ENCODE measurements at places on chromosomes 6 and 20.

DNA sequence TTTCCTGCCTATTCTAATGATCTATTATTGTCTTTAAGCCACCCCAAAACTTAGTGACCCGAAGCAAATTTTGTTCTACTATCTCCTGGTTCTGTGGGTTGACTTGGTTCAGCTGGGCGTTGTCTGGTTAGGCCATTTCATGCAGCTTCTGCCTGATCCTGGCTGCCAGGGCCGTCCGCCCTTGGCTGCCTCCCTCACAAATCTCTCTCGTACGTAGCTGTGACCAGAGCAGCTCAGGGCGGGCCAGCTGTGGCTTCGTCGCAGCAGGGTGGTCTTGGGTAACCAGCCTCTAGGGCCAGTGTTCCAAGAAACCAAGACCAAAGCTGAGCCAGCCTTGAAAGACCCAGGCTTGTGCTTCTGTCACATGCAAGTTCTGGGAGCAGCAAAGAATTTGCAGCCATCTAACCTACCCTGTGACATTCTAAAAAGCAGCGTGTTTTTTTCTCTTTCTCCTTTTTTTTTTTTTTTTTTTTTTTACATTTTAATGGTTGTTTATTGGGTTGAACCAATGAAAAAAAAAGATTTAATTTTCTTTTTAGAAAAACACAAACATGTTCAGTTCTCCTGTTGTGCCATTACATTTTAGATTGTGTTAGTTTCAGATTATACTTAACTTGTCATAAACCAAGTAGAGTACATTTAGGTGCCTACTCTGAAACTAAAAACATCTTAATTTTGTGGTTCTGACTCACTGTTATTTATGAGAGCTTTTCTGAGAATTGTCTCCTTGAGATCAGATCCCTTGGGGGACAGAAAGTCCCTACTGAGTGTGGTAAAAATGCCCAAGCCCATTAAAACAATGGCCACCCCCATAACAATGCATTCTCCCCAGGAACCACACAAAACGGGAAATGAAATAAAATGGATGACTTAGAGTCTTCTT, 83.9 kb downstream of the ZDHHC14 start:
- DNase-seq = no peak

GRCh38 chr6:104956731-104957294, at the start of gene LIN28B:
Gene LIN28B (plus strand): TSS chr6:104957107. CDS start chr6:104957251, 144 bp downstream.
- no peak for DNase-seq

DNA sequence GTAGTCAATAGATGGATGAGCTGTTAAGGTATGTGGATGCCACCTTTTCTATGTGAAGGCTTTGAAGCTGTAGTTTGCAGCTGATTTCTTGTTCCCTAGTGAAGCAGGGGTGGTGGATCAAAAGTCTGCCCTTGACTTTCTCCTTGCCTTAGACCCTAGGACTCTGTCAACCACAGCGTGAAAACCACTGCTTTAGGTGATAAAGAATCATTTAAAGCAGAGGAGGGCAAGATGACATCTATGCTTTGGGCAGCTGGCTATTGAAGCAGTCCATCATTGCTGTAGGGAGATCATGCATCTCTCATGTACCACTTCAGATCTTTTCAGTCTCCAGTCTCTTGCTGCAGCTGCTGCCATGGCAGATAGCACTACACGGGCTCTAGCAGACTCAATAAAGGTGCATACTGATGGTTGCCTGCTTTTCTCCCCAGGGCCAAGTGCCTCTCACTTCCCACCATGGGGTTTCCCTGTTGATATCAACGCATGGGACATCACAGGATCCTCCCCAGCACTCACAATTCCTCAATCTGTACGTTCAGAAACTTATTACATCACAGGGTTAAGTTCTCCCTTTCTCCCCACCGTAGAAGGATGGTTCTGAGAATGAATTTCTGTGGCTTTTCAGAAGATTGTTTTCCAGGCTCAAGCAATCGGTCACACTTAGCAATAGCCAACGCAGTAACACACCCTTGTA, 122.0 kb upstream of the STMND1 start:
- no peak for DNase-seq

DNA sequence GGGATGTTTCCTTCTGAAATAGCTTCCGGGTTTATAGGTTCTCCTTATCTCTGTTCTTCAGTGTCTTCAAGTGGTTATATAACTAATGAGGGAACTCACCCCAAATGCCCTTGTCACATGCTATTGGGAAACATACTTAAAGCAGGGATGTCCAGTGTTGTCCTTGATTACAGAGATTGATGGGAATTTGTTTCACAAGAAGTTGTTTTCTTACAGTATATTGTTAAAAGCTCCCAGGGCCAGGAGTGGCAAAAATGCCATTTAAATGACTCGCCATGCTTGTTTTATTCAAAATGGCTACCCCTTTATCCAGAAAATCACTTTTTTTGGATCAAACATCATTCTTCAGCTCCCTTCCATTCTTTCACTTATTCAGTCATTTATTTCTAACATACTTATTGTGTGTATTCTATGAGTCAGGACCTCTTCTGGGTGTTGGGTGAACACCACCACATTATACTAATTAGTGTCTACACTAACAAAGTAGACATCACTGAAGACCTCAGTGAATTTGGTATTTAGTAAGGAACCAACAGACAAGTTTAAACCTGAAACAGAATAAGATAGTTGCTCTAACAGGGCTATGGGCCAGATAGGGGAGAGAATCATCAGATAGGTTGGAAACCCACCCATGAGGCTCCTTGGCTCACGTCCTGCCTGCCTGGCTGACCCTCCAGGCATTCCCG, 791.1 kb downstream of the MAFB start:
- DNase-seq = no peak

GRCh38 chr6:51477711-51478311, 609.6 kb downstream of the PKHD1 start:
- no peak for DNase-seq

- peak; percentile 47 for DNase-seq
Observed at GRCh38 chr6:148972481-148972880, 225.7 kb downstream of the UST start.

DNA sequence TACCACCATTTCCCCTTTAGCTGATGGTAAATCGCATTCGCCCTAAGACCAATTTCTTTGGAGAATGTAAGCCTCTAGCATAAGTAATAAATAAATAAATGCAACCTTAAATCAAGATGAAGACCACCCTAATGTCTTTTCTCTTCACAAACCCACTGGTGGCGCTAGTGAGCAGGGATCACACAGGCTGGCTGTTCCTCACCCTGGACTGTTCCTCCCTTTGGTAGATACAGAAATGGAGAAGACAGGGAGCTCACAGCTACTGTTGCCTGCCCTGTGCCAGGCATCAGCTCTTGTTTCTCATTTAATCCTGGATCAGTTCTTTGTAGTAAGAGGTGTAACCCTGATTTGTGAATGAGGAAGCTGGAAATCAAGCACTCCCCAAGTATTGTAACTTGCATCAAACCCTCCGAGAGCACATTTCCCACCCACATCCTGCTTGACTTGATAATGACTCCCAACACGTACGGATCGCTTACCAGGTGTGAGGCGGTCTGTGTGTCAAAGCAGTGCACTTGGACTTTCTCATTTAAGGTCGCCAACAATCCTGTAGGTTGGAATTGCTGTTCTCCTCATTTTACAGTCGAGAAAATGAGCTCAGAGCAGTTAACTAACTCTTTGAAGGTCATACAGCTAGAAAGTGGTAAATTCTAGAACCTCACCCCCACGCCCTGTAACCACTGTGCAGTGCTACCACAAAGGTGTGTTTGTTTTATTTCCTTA, 236.1 kb downstream of the TSHZ2 start:
- DNase-seq = peak; percentile 44

GRCh38 chr6:835476-836160, 142.7 kb upstream of the EXOC2 start:
- no peak for DNase-seq

DNA sequence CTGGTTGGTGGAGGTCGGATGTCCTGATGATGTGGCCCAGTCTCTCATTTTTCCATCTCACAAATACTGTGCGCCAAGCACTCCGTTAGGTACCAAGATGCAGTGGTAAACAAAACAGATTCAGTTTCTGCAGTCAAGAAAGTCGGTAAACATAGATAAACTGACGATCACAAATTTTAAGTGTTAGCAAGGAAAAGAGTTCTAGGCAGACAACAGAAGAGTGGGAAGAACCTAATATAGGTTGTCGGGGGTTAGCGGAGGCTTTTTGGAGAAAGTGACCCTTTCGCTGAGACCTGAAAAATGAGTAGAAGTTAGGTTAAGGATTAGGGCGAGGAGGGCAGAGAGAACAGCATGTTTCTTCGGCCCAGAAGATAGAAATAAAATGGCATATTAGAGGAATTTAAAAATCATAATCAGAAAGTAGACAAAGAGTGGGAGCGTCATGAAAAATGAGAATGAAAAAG, 514 bp downstream of the ORC3 start:
- DNase-seq = no peak

DNA sequence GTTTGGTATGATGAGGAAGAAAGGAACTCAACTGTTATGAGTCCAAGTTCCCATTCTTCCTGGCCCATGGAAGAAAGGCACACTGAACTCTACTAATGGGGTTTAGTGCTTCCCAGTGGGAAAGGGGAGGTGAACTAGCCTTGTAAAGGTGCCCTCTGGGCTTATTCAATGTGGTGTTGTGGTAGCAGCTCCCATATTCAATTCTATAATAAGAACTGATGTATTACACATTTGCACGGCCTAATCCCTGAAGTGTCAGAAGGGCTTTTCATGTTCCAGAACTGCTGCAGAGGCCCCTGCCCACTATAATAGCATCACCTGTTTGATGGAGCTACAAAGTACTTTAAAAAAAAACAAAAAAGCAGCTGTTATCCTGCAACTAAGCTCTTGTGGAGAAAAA, 17.1 kb downstream of the PRKN start:
- DNase-seq = no peak

- DNase-seq = no peak
Observed at GRCh38 chr6:41791984-41792383, 4.5 kb downstream of the TOMM6 start.

DNA sequence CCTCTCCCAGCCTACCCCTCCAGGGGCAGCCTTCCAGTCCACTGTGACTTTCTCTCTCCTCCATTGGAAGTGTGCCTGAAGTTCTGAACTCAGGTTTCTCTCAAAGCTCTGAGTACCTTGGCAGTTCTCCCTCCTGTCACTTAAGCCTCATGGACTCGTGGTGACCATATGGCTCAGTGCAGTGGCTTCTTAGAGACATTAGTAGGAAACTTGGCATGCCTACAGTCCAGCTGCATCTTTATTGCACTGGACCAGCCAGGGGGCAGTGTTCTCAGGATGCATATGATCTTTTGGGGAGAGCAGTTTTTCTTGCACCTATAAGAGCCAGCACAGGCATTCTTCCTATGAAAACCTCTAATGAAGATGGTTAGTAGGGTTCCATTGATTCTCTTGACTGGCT, 47.5 kb upstream of the KCNK16 start:
- no peak for DNase-seq

GRCh38 chr6:26422329-26422728, 18.0 kb upstream of the BTN3A3 start:
- DNase-seq = no peak

GRCh38 chr20:21511485-21511849, 2.4 kb downstream of the NKX2-2 start:
- DNase-seq = no peak

- no peak for DNase-seq
Observed at GRCh38 chr20:39645131-39645530, 683.0 kb downstream of the DHX35 start.

DNA sequence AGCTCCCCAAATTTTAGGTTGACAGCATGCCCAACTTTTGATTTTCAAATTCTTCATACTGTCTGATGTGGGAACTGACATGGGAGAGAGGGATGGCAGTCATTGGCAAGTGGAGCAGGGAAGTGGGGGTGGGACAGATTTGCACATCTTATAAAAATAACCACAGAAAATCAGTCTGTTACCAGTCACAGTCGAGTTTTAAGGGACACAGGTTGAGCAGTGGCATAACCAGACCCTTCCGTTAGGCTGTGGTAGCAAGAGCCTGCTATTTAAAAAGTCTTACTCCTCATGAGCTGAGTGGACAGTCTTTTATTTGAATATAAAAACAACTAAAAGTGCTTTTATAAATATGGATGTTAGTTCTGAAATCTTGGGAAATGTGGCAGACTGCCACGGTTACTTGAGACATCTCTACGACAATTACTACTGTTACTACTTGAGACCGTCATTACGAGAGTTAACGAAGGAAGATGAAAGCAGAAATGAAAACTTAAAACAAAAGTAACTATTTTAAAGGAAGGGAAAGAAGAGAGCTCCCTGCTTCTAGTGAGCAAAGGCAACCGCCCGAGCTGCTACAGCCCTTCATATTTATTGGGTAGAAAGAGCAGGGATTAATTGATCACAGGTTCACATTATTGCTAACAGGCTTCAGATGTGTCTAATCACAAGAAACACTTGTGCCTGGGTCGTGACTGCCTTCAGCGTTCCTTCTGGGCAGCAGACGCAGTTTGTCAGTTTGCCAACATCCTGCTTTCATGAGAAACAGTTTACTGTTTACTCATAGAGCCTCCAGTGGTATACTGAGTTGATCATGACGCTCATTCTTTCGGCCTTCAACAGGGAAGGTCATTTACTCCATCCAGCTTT, 71.3 kb downstream of the EFHC1 start:
- DNase-seq = no peak

DNA sequence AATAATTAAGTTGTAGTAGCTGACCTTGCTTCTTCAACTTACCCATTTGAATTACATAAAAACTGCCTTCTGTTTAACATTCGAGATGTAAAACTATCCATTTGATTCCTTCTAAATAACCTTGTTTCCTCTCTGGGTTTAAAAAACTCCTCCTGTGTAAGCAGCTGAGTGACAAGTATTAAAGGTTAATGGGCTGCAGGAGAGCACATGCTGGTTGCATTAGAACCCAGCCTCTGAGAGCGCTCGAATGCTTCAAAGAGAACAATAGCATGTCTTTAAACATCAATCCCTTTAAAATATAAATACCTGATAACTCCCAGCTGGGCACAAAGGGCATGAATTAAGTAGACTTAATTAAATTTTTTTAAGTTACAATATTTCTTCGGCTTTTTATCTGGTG, 215.8 kb downstream of the EYA4 start:
- DNase-seq = no peak

GRCh38 chr6:99250476-99250875, 99.0 kb downstream of the FAXC start:
- DNase-seq = no peak

GRCh38 chr6:158815379-158815724, 3.8 kb downstream of the EZR start:
- no peak for DNase-seq

Measured in activated CD8-positive, alpha-beta T cell treated with anti-CD3 and anti-CD28 coated beads, Interleukin-2, amount 10 ng/mL, durations not matched to agents 7 days and 5 days (primary cell).